ENCODE measurements at places on chromosomes 1 and 21.

GRCh38 chr1:232978091-232978634 is 27.8 kb downstream of the NTPCR start:
- peak; percentile 30 for DNase-seq

DNA sequence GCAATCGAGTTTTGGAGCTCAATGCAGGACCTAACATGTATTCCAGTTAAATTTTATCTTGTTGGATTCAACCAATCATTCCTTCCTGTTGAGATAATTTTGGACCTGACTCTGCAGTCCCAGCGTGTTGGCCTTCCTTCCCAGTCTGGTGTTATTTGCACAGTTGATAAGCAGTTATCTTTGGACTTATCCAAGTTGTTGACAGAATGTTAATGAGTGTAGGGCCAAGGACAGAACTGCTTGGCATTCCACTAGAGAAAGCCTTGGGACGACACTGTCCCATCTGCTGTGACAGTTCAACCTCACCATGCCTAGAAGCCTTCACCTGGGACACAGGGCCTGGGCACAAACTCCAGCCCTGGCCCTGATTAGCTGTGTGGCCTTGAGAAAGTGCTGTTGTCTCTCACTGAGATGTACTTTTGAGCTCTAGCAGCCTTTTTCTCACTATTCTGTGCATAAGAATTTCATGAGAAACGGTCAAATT is 104.1 kb upstream of the SLC25A33 start:
- no peak for DNase-seq

DNA sequence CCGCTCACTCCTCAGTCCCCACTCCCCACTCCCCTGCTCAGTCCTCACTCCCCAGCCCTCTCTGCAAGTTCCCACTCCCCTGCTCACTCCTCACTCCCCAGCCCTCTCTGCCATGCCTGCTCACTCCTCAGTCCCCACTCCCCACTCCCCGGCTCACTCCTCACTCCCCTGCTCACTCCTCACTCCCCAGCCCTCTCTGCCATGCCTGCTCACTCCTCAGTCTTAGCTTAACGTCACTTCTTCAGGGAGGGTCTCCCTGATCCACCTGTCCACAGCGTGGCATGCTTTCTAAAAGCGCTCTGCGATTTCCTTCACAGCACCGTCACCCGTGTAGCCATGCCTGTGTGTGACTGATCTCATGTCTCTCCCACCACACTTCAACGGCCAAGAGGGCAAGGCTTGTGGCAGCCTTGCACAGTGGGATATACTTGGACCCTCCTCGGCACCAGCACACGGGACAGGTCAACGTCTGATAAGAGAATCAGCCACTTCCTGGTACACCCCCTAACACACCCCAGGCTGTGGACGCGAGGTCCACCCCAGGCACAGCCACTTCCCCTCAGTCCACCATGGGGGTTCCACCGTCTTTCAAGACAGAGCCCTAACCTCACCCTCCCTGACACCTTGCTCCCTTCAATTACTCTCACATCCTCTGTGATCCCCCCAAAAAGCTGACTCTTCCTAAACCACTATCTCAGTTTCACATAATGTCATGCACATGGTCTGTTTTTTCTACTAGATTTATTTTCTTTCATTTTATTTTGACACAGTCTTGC is 14.0 kb downstream of the PRDM15 start:
- DNase-seq = no peak

DNA sequence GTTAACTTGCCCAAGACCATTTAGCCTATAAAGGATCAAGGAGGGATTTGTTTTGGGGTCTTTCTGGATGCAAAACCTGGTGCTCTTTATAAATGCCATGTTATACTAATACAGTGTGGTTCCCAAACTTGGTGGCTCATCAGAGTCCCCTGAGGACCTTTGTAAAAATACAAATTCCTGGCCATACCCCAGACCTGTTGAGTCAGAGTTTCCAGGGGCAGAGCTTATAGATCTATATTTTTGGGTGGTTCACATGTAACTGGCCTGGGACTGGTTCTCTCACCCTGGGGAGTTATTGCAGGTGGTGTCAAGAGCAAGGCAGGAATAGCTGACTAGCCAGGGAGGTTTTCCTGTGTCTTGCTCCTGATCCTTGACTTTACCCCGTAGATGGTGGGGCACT is 136.9 kb upstream of the HNRNPU start:
- DNase-seq = no peak

DNA sequence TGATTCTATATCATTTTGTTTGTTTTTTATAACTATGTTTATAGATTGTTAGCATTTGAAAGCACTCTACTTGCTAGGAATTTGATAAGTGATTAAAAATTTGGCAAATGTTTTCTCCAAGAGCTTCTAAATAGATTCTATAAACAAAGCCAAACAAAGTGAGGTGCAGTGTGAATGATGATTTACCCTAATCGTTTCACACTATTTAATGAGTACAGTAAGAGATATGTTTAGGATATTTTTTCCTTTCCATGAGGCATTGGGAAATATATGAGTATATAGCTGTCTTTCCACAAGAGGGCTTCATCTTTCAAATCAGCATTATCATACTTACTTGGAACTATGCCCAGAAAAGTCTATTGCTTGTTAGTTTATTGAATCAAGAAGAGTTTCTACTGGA is 277.0 kb upstream of the BRINP3 start:
- DNase-seq = peak; percentile 58

- no peak for DNase-seq
These were observed 73.9 kb downstream of the GLUL start for GRCh38 chr1:182317611-182318161.

DNA sequence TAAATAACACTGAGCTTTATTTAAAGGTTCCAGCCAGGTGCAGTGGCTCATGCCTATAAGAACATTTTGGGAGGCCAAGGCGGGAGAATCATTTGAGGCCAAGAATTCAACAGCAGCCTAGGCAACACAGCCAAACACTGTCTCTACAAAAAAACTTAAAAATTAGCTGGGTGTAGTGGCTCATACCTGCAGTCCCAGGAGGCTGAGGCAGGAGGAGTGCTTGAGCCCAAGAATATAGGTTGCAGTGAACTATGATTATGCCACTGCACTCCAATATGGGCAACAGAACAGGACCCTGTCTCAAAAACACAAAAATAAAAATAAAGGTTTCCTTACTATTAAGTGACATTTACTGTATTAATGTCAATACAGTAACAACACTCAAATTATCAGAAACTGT is 2.1 kb downstream of the TAF12 start:
- DNase-seq = peak; percentile 18

GRCh38 chr1:246907472-246907871 is 24.3 kb downstream of the AHCTF1 start:
- peak; percentile 41 for DNase-seq

- peak; percentile 90 for DNase-seq
These were observed 1369.1 kb upstream of the ADGRL4 start for GRCh38 chr1:80375662-80376061.

Data from fibroblast of skin of right biceps (primary cell).